ENCODE measurements at places on chromosomes 7 and 10. TPM values are rescaled to one million over a fixed set of nuclear protein-coding genes. Genes with fewer than 3 reads are reported as not detected.

DNA sequence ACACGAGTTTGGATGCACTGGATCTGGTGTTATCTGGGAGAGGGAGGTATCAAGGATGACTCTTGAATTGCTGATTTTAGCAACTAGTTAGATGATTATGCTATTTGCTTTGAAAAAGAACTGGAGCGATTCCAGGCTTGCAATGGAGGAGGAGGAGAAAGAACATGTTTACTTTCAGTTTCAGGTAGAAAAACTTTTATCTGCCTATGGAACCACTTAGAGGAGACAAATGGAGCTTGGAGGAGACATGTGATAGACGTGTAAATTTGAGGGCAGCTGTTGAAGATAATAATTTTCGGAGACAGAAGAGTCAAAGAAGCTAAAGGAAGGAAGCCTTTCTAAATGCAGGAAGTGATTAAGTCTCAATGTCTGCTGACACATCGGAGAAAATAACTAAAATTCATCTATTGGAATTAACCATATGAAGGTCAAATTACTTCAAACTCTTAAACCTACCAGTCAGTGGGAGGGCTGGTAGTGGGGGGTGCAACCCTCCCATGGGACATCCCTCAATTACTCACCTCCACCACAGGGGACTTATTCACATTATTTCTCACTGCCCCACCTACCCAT, 56.4 kb upstream of the GNAI1 start:
- no peak for DNase-seq

GRCh38 chr7:826230-826917, 5.9 kb upstream of the SUN1 start:
- DNase-seq, result no peak

The KCNMA1 gene
- total RNA-seq, result 3.7 TPM

DNA sequence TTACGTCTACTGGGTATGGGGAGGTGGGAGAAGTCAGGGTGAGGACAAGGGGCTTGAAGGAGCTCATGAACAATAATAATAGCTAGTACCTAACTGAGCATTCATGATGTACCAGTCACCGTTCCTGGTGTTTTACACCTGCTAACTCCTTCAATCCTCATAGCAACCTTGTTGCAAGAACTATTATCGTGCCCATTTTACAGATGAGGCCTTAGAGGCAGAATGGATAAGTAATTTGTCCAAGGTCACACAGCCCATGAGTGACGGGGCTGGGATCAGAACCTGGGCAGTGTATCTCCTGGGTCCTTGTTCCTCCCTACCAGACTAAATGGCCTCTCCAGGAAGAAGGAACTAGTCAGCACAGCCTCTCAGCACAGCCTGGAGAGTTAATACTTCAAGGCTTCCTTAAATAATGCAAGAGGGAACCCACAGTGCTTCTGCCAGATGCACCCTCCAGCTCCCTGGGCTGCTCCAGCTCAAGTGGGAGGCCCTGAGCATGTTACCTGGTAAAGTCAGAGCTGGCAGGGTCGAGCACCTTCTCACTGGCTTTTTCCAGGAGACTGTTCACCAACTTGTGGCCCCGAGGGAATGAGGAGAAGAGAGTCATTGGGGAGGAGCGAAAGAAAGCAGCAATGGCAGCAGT, 28.8 kb downstream of the RRP12 start:
- DNase-seq, result no peak

The FKBP6 gene
- not detected for total RNA-seq

All from neural progenitor cell (in vitro differentiated cells).